Calu3 (cell line): ENCODE measurements at places on chromosomes 16 and 17. TPM values are rescaled to one million over a fixed set of nuclear protein-coding genes. Genes with fewer than 3 reads are reported as not detected.

GRCh38 chr17:68468334-68468733 is 11.0 kb upstream of the WIPI1 start:
- H3K27ac ChIP-seq: no peak overlapping the region
- H3K4me3 ChIP-seq: no peak overlapping the region
- DNase-seq: no peak
- peaks cover 31% of the 10 kb centered on the region for H3K27me3 ChIP-seq

GRCh38 chr17:6095501-6095900 is 25.3 kb downstream of the WSCD1 start:
- H3K36me3 ChIP-seq: no peaks in the 10 kb centered on the region
- no peak overlapping the region for H3K4me3 ChIP-seq
- peaks cover 88% of the 10 kb centered on the region for H3K27me3 ChIP-seq
- H3K4me1 ChIP-seq: no peaks in the 10 kb centered on the region
- H3K27ac ChIP-seq: no peak overlapping the region
- DNase-seq: no peak

DNA sequence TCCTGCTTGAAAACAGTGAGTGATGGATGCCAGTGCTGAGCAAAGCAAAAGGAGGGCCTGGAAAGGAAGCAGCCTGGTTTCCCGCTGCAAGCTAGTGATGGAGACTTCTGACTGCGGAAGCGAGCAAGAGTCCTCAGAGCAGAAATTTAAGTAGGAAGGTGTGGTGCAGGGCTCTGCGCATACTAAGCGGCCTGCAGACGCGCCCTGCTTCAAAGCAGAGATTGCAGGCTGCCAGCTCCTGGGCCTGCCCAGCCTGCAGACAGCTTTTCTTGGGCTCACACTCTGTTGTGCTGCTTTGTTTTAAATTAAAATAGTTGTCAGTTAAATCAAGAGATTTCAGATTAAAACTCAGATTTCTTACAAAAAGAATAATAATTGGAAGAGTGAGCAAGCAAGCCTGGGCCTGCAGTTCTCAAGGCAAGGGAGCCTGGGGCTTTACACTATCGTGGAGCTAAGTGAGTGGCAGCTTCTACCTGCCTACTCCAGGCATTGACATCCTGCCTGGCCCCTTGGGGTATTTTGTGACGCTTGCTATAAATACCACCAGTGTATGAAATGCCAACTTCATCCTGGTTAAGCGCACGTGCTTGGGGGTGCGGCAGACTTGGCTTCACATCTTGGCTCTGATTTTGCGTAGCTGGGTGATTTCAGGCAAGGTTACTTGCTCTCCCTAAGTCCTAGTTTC is 237.3 kb downstream of the XYLT1 start:
- H3K27me3 ChIP-seq: no peaks in the 10 kb centered on the region
- H3K36me3 ChIP-seq: no peaks in the 10 kb centered on the region
- no peak for DNase-seq

FOXL1 gene
- 13.3 and 14.5 TPM in 2 replicates for total RNA-seq
